DMS79 treated with DMSO at 0.1 percent for 48 hours (cell line): ENCODE measurements at places on chromosomes 7 and 10.

- DNase-seq = no peak
These were observed 629.4 kb upstream of the KCND2 start for GRCh38 chr7:119643558-119643957.

- peak; percentile 14 for DNase-seq
These were observed 173.3 kb upstream of the ZMIZ1 start for GRCh38 chr10:78895469-78895868.

- DNase-seq = no peak
These were observed 59.8 kb downstream of the ARID5B start for GRCh38 chr10:61961278-61961677.

GRCh38 chr7:74039337-74039736 is 11.4 kb downstream of the ELN start:
- no peak for DNase-seq

DNA sequence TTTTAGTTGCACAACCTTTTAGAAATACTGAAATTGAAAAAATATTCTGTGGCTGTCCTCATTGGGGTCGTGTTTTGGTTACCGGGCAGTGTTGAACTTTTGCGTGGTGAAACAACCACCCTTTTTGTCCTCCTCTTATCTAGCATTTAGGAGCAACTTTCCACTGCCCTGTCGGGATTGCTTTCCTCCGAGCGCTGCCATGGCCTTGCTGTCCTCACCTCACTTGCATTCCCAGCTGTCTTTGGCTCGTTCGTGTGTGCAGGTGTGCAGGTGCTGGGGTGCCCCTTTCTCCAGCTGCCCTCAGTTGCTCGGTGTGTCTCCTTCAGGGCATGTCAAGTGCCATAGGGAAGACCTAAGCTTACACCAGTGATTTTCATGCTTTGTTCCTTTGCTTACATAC is 116.9 kb upstream of the GJD4 start:
- DNase-seq = no peak

- no peak for DNase-seq
These were observed 18.5 kb downstream of the SH3PXD2A start for GRCh38 chr10:103836861-103837260.

DNA sequence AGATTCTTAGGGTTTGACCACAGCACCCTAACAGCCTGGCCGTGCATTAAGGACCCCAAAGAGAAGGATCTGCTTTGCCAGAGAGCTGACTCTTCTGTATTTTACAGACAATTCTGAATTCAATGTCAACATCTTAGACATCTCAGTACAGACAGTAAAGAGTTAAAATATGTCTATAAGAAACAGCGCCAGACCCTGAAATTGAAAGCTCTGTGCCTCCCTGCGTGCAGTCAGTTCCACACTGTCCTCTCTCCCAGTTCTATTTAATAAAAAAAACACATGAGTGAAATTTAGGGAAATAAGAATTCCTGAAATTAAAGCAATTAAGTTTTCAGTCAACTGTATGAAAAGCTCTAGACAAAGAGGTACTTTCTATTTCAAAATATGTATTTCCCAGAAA is 45.1 kb downstream of the MET start:
- no peak for DNase-seq

- no peak for DNase-seq
These were observed 601.9 kb upstream of the GALNT17 start for GRCh38 chr7:70529914-70530585.

DNA sequence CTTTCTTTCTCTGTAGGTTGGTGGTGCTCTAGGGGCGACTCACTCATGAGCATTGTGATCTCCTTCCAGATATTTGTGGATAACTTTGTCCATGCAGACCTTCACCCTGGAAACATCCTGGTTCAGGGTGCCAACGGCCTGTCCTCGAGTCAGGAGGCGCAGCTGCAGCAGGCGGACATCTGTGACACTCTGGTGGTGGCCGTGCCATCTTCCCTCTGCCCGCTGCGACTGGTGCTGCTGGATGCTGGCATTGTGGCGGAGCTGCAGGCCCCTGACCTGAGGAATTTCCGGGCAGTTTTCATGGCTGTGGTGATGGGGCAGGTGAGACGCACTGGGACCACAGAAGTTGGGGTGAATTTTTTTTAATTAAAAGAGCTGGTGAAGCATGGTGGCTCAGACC is 9.6 kb upstream of the NDUFB2 start:
- no peak for DNase-seq

DNA sequence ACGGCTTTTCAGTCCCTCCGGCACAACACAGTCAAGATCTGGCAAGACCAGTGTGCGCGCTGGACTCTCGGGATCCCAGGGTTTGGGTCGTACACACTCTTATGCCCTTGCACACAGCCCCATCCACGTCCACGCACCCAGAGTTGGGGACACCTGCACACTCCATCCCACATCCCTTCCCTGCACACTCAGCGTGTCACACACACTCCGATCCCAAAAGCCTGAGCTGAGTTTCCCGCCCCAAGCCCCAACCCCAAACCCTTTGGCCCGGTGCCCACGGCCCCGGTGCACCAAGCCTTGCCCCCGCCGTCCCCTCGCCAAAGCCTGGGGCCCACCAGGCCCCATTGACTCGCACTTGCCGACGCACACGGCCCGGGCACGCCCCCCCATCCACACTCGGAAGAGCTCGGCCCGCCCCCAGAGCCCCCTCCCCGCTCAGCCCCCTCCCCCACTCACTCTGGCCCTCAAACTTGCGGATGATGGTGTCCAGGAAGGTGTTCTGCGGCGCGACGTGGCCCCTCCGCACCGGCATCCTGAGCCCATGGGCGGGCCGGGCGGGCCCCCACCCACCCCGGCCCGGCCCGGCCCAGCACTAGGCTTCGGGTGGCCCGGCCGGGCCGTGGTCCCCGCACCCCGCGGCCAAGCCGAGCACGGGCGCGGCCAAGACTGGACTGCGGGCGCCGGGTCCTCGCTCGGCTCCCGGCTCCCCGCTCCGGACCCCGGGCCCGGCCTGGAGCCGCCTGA is 567 bp downstream of the KCNH2 start:
- peak; percentile 14 for DNase-seq

GRCh38 chr7:155483868-155484325 is 26.0 kb downstream of the EN2 start:
- peak; percentile 34 for DNase-seq

- no peak for DNase-seq
These were observed 41.0 kb upstream of the PTF1A start for GRCh38 chr10:23151071-23151470.

GRCh38 chr7:94426980-94427875 is 32.5 kb downstream of the COL1A2 start:
- DNase-seq = no peak
